ENCODE measurements at places on chromosomes 4 and X. TPM values are rescaled to one million over a fixed set of nuclear protein-coding genes. Genes with fewer than 3 reads are reported as not detected.

DNA sequence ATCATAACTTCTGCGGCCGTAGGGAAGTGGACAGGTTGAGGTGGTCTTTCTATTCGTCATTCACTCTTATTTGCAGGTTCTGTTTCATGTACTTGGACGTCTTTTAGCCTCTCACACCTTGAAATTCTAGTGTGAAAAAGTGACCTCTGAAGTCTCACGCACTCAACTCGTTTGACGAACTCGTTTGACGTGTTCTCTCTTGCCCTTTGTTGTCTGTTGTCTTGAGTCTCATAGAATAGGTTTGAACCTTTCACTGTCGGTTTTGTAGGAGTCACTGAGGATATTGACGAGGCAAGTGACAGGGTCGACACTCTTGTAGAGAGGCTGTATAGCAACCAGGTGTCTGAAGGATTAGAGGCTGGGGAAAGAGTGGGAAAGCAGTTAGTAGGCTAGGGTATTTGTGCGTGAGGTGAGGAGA, 1.1 kb upstream of the PGRMC2 start:
- DNase-seq, result peak; percentile 34

NLRP2B gene
- total RNA-seq, result not detected

RAB33B gene
- total RNA-seq, result 10.6 TPM

DNA sequence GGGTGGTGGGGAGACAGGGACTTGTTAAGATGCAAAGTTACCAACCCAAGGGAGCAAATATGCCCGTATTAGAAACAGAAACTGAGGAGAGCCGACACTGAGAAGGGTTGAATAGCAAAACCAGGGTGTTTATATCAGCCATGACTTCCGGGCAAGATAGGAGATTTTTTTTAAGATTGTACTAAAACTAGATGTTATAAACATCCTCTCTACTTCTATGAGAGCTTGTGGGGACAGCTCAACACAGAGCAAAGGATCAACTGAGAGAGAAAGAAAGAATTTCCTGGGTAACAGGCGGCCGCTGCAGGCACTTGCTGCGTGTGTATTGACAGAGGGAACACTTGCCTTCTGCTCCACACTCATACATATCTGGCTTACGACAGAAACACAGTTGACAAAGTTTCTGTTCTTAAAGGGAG, 49.1 kb upstream of the FBXW7 start:
- no peak for DNase-seq

FATE1 gene
- not detected for total RNA-seq
